ENCODE measurements at places on chromosomes 4 and X.

DNA sequence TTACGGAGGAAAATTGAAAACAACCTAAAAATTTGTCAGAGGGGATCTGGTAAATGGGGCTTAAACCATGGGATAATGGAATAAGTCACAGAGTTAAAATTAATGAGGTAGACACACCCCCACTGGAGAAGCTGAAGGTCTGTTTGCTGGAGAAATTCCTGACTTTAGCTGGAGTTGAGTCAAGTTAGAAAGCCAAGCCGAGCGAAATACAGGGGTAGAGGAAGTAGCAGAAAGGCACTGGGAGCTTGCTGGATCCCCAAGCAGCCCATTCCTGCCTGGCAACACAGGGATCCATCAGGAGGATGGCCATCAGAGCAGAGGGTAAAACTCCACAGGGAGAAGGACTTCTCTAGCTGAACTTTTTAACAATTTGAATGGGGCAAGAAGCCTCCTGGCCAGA, 163.8 kb downstream of the ATRX start:
- ATAC-seq, result no peak

DNA sequence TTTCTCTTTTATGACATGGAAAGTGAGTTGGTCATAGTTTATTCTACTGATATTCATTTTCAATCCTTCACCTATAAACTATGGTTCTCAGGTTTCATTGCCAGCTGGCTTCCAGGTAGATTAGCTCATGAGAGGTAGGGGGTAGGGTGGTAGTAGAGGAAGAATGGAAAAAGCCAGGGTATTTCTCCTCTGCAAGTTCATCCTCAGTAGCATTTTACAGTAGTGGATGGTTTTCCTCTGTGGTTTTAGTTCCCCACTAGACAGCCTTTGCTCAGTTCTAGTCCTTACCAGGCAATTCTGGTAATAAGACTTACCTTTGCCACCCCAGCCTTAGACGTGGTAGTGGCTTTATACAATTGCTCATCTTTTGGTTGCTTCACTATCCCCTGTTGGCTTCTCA, 8.9 kb upstream of the NAA11 start:
- no peak for ATAC-seq

DNA sequence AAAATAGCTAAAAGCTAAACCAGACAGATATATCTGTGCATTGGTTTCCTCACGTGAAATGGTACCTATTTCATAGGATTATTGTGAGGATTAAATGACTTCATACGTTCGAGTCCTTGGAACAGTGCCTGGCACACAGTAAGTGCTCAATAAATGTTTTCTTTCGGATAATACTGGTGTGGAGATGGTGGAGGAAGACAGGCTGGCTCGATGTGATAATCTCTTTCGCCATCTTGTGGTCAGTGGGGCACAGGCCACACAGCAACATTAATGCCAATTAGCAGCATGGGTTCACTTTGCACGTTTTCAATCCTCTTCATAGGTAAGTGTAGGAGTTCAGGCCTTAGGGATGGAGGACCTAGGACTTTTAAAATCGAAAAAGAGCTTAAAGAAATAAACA, 9.3 kb downstream of the PAGE4 start:
- ATAC-seq, result no peak

DNA sequence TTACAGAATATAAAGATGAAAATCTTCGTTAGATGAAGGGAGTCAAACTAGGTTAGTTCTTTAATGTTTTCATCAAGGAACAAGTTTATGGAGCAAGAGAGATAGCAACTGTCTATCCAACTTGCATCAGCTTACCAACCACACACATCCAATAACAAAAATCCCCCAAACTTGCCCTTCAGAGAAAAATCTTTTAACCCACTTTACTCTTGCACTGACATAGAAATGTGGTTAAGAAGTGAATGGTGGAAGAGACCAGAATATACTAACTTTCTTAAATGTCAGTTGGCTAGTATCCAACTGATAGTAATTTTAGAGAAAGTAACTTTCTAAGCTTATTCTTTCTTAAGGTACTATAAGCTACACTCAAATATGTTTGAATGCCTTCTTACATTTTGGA, 1.7 kb upstream of the RAB9A start:
- ATAC-seq, result no peak

DNA sequence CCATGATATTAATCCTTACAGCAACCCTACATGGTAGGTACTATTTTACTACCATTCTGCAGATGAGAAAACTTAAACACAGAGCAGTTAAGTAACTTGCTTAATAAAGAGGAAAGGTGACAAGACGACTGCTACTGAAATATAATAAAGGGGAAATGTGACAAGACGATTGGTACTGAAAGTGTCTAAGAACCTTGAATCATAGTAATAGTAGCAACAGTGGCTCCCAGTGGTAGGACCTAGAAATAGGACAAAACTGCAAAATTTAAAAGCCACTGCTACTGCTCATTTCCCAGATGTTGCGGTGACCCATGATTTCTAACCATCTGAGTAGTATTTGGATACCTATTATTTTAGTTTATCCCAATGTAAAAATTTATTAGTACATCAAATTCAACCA, 89.5 kb downstream of the TASL start:
- no peak for ATAC-seq

- no peak for ATAC-seq
These were observed 179.3 kb downstream of the IL15 start for GRCh38 chr4:141815646-141816045.

DNA sequence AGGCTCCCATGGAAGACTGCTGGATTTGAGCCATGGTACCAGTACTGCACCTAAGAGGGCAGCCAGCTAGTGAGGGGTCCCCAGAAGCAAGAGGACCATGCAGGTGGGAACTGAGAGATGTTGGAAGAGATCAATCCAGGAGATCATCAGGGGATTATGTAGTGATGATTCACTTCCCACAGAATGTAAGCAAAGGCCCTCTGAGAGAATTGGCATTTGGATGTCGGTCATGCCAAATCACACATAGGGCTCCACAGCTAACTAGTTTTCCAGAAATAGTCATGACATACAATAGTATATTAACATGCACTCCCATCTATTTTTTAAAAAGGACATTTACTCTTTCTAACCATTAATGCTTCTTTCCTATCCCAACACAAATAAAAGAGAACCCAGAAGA, 112.5 kb downstream of the RASGEF1B start:
- ATAC-seq, result no peak

GRCh38 chr4:25710637-25711036, 55.0 kb downstream of the SLC34A2 start:
- no peak for ATAC-seq
